ENCODE measurements at places on chromosomes 13 and 19. TPM values are rescaled to one million over a fixed set of nuclear protein-coding genes. Genes with fewer than 3 reads are reported as not detected.

MISP3 gene
- 1.9 TPM for total RNA-seq

DNA sequence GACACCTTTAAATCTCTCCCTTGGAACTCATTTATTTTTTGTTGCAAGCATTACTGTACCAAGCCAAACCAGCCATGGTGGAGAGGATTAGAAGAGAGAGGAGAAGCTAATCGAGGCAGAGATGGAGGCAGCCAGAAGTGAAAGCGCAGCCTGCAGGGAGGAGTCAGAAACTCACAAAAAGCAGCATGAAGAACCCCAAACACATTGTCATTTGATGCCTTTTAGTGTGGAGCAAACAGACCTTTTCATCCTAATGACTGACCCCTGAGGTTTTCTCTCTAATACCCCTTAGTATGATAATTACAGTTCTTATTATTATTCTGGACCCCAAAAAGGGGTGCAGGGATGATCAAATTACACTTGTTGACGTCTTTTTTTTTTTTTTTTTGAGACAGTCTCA lies 62.5 kb downstream of the TNFRSF19 start:
- peak overlapping the region; percentile 29 for H3K4me3 ChIP-seq
- H3K36me3 ChIP-seq = no peaks in the 10 kb centered on the region
- no peaks in the 10 kb centered on the region for H3K27me3 ChIP-seq
- peaks cover 49% of the 10 kb centered on the region for H3K4me1 ChIP-seq
- peak; percentile 33 for DNase-seq

DNA sequence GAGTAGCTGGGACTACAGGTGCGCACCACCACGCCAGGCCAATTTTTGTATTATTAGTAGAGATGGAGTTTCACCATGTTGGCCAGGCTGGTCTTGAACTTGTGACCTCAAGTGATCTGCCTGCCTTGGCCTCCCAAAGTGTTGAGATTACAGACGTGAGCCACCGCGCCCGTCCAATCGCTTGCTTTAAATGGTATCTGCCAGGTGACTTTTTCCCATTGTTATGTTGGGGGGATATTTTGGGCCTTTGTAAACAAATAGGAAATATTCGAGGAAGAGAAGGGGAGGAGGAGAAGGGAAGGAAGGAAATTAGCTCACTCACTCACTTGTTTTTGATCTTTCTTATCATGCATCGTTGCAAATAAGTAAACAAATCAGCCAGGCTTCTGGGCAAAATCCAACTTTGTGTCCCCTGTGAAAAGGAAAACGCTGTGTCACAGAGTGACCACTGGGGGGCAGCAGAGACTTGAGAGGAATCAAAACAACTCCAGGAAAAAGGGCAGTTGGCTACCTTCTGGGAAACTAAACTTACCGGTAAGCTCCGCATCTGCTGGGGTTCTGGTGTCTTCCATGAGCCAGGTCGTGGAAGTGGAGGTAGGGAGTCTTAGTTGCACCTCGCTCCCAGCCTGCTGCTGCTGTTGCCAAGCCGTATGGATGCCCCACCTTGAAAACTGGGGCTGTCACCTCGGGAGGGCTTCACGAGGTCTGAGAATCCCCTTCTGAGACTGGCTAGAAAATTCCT lies 9.3 kb upstream of the RANBP3 start:
- H3K27me3 ChIP-seq = no peaks in the 10 kb centered on the region
- peaks cover 3% of the 10 kb centered on the region for H3K4me1 ChIP-seq
- H3K36me3 ChIP-seq = no peaks in the 10 kb centered on the region
- no peak overlapping the region for H3K27ac ChIP-seq
- peak; percentile 94 for DNase-seq

TYK2 gene
- 29.1 TPM for total RNA-seq

CACNG8 gene
- 3.9 TPM for total RNA-seq

Data from GM23338 (cell line).